Epithelial cell of alveolus of lung (primary cell): ENCODE measurements at places on chromosomes 1 and 21. TPM values are rescaled to one million over a fixed set of nuclear protein-coding genes. Genes with fewer than 3 reads are reported as not detected.

The PKP1 gene
- under 0.01 and 0.24 TPM in 2 replicates for total RNA-seq

The CD48 gene
- total RNA-seq = not detected in 2 replicates

The TNFRSF18 gene
- 0.08 and 2.1 TPM in 2 replicates for total RNA-seq

The CR2 gene
- total RNA-seq = not detected in 2 replicates

The MCOLN2 gene
- total RNA-seq = 0.88 and 2.1 TPM in 2 replicates

The ADAMTS4 gene
- 7.4 and 11.0 TPM in 2 replicates for total RNA-seq

The PLEKHA6 gene
- total RNA-seq = 1.3 and 3.7 TPM in 2 replicates

The NCAM2 gene
- 1.9 and 8.1 TPM in 2 replicates for total RNA-seq

The TFF2 gene
- not detected in 2 replicates for total RNA-seq

The LAMC2 gene
- total RNA-seq = 5.4 and 113 TPM in 2 replicates

The RGS16 gene
- 0.39 and 0.40 TPM in 2 replicates for total RNA-seq

The TENT5C gene
- 0.08 and 0.78 TPM in 2 replicates for total RNA-seq

The CHI3L1 gene
- total RNA-seq = 1.8 TPM in 1 of 2 replicates, not detected in the other

The PYHIN1 gene
- total RNA-seq = not detected in 2 replicates

The COL16A1 gene
- total RNA-seq = 97.9 and 173 TPM in 2 replicates

The CDKN2C gene
- total RNA-seq = 18.0 and 29.9 TPM in 2 replicates

The IQCC gene
- total RNA-seq = 3.2 and 4.6 TPM in 2 replicates

The TMIGD3 gene
- total RNA-seq = not detected in 2 replicates

The CFAP107 gene
- not detected in 2 replicates for total RNA-seq

The SCMH1 gene
- total RNA-seq = 21.9 and 23.1 TPM in 2 replicates

The NOL9 gene
- 13.2 and 18.0 TPM in 2 replicates for total RNA-seq

The CCDC17 gene
- 0.26 and 3.1 TPM in 2 replicates for total RNA-seq

The TCHHL1 gene
- total RNA-seq = not detected in 2 replicates

The FCRL1 gene
- not detected in 2 replicates for total RNA-seq

The CZIB gene
- 69.3 and 70.1 TPM in 2 replicates for total RNA-seq

The SYT14 gene
- 0.26 and 0.48 TPM in 2 replicates for total RNA-seq

The TCEA3 gene
- total RNA-seq = 2.5 and 6.2 TPM in 2 replicates

The NPL gene
- total RNA-seq = 0.24 and 0.52 TPM in 2 replicates

The NCF2 gene
- total RNA-seq = 5.3 TPM in 1 of 2 replicates, not detected in the other

The KRTAP13-2 gene
- not detected in 2 replicates for total RNA-seq

The RXRG gene
- under 0.01 TPM in 1 of 2 replicates, not detected in the other for total RNA-seq

The KCNQ4 gene
- 0.08 TPM in 1 of 2 replicates, not detected in the other for total RNA-seq

The LORICRIN gene
- total RNA-seq = not detected in 2 replicates

The KCNK1 gene
- total RNA-seq = 2.2 and 5.5 TPM in 2 replicates

The MSH4 gene
- total RNA-seq = not detected in 2 replicates

The MROH9 gene
- total RNA-seq = not detected in 2 replicates

The LRRC38 gene
- total RNA-seq = 0.39 TPM in 1 of 2 replicates, not detected in the other

The ERRFI1 gene
- total RNA-seq = 99.2 and 235 TPM in 2 replicates

The ALG14 gene
- 1.2 and 1.4 TPM in 2 replicates for total RNA-seq

The OR2T11 gene
- total RNA-seq = not detected in 2 replicates

The OR2G6 gene
- not detected in 2 replicates for total RNA-seq

The LMNA gene
- 439 and 479 TPM in 2 replicates for total RNA-seq

The ITGB2 gene
- total RNA-seq = 0.26 and 1.2 TPM in 2 replicates

The MANEAL gene
- not detected in 2 replicates for total RNA-seq

The CELA3B gene
- total RNA-seq = not detected in 2 replicates

The PTGFR gene
- 0.78 and 2.6 TPM in 2 replicates for total RNA-seq

The TMEM52 gene
- total RNA-seq = 0.65 and 4.5 TPM in 2 replicates

The CLEC20A gene
- 0.13 TPM in 1 of 2 replicates, not detected in the other for total RNA-seq

The KCNT2 gene
- total RNA-seq = 3.1 and 4.8 TPM in 2 replicates

The CFAP57 gene
- under 0.01 TPM in 1 of 2 replicates, not detected in the other for total RNA-seq

The ALPL gene
- total RNA-seq = 0.13 and 1.7 TPM in 2 replicates

The SPATA46 gene
- total RNA-seq = not detected in 2 replicates
